ENCODE measurements at places on chromosomes 3 and 15.

DNA sequence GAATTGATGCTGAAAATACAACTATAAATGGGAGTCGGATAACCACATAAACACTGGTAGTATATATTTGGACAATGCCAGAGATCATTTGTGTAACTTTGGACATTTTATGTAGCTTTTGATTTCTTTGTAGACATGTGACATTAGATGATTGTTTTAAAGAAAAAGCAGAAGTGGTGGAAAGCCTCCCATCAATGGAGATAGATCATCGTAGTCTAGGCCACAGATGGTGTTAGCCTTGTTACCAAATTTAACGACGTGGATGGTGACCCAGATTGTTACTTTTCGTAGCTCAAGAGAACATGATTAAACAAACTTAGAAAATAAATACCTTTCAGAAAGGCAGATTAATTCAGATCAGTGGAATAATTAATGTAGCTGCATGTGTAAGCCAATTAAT, 8.8 kb downstream of the CACNA1D start:
- no peak for DNase-seq

DNA sequence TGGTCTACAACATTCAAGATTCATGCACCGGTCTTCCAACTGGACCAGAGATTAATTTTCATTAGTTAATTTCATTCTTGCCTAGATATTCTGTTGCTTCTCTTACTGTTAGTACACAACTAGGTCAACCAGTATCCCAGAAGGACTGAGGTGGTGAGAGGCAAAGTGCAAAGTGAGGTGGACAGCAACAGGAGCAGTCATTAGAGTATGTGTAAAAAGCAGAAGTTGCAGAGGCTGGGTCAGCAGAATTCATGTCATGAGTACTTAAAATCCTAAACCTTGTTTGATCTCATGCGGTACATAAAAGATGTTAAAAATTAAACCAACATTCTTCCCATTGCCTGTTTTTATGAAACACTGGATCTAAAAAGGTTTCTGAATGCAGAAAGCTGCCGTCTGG, 46.7 kb downstream of the PARP14 start:
- DNase-seq: no peak

- no peak for DNase-seq
Measured at GRCh38 chr15:68228143-68228970, 1.2 kb downstream of the CLN6 start.

DNA sequence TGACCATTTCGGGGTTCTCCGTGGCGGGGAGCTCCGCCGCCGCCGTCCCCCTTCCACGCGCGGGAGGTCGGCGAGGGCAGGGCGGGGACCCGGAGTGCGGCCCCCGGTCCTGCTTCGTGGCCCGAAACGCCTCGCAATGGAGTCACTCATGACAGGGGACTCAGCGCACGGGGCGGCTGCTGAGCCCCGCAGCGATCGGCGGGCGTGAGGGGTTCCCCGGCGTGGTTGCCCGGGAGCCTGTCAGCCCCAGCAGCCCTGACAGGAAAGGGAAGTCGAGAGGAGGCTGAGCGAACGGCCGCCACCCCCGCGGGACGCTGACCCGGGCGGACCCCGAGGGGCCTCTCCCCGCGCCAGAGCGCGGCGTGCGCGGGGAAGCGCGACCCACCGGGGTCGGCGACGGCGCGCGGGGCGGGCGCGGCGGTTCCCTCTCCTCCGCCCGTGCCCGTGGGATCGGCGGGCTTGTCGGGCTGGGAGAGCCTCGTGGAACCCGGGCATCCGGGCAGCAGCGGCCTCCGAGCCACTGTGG, 564 bp upstream of the PIGZ start:
- peak; percentile 28 for DNase-seq

- DNase-seq: no peak
Measured at GRCh38 chr3:88936831-88937230, 170.6 kb upstream of the EPHA3 start.

GRCh38 chr3:170603770-170604510, 18.1 kb upstream of the SLC7A14 start:
- no peak for DNase-seq

GRCh38 chr3:143139762-143140161, 20.2 kb downstream of the CHST2 start:
- no peak for DNase-seq

DNA sequence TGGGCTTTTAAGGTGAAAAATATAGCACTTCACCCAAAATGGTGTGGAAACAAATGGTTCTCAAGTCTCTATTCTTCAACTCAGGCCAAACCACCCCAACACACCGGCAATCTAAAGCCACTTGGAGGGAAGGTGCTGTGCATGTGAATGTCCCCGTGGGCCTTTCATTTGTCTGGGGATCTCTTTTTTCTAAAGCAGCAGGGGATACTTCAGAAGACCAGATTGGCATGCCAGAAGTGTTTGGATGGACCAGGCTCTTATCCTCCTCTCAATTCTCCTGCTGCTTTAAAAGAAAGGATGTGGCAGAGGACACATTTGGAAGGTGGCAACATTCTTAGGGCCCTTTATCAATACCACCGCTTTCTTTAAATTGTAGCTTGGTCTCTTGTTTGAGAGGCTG, 193.1 kb downstream of the MEIS2 start:
- no peak for DNase-seq

DNA sequence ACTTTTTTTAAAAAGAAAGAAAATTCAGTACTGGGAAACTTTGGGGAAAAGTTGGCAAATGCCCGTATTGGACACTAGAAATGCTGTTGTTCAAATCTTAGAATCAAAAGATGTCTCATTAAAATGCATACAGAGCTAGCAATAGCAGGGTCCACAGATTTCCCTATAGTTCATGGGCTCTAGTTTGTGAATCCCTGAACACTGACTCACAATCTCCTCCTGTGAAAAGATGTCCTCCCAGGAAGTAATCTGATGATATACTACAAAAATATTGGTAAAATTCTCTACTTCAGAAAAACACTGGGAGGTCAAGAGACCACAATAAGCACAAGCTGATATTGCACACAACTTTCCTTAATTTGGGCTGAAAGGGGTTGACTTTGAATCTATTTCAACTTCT, 568.4 kb upstream of the ZNF385D start:
- DNase-seq: no peak

- no peak for DNase-seq
Measured at GRCh38 chr3:183386651-183387050, 41.8 kb downstream of the MCF2L2 start.

DNA sequence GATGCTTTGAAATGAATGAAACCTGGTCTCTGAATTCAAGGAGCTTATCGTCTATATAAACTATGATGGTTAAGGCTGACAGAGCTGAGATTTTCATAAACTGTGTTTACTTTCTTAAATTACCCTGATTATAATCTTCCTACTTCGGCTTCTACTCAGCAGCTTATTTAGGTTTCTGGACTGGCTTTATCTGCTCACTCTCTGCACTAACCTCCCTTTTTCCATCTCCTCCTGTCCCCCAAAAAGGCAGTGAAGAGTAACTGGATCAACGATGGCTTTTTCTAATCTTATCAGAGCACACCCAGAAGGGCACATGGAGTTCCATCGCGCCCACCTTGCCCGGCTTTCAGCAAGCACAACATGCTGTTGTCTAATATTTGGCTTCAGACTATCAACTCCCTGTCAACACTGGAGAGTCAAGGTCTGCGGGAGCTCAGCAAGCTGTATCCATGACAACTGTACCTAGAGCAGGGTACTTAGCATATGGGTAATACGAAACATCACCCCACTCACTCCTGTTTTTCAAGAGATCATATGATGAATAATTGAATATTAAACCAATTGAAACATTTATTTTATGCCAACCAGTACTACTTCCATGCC, 417.3 kb downstream of the GABRB3 start:
- no peak for DNase-seq

GRCh38 chr3:53255423-53255774, 423 bp downstream of the TKT start:
- no peak for DNase-seq

- DNase-seq: no peak
Measured at GRCh38 chr3:187237741-187238140, 40.5 kb downstream of the RTP1 start.

- DNase-seq: no peak
Measured at GRCh38 chr15:61653110-61653509, 407.1 kb downstream of the VPS13C start.

GRCh38 chr3:57974796-57975388, 33.3 kb upstream of the FLNB start:
- no peak for DNase-seq

GRCh38 chr3:69250014-69250413, 127.6 kb upstream of the LMOD3 start:
- DNase-seq: peak; percentile 35

DNA sequence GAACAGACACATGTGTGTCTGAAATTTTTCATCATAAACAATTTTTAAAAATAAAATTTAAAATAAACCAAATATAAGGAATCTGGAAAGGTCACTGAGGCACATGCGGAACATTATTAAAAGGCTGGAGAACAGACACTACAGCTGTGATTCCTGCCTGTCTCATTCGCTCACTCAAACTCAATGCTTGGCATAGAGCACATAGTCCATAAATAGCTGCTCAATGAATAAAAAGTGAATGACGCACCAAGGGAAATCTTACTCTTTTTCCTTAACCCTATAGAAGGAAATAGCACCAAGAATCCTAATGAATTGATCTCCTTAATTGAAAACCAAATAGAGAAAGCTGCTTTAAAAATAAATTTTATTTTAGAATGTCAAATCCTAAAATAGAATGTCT, 98.4 kb downstream of the FSIP1 start:
- no peak for DNase-seq

DNA sequence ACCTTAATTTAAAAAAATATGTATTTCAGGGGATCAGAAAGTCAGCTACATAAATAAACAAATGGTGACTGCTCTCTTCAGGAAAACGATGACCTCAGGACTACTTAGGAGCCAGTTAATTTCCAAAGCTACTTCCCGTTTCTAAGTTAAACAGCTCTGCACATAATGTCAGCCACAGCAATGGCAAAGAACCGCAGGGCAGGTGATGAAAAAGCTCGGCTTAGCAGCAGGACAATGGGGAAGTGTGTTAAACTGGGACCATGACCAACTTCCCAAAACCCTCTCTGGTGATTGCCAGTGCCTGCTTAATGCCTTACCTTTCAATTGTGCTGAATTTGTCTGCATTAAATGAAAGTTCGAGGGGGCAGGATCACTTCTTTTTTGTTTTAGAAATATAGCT, 258.9 kb downstream of the FHIT start:
- no peak for DNase-seq

DNA sequence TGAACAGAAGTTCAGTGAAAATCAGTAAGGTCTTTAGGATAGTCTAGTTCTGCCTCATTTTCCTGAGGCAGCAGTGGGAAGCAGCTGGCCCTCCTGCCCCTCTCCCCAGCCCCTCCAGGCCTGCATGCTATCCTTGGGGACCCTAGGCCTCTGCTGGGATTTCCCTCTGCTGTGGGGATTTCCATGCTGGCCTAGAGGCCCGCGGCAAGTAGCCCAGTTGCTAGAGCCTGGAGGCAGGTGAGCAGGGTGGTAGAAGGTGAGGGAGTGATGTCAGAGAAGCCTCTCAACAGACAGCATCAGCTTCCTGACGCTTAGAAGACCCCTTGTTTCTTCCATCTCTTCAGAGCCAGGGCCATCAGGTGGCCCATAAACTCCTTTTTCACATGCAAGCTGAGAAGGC, 305.8 kb upstream of the THBS1 start:
- DNase-seq: no peak

- DNase-seq: no peak
Measured at GRCh38 chr15:43948691-43949325, 122.0 kb downstream of the WDR76 start.

DNA sequence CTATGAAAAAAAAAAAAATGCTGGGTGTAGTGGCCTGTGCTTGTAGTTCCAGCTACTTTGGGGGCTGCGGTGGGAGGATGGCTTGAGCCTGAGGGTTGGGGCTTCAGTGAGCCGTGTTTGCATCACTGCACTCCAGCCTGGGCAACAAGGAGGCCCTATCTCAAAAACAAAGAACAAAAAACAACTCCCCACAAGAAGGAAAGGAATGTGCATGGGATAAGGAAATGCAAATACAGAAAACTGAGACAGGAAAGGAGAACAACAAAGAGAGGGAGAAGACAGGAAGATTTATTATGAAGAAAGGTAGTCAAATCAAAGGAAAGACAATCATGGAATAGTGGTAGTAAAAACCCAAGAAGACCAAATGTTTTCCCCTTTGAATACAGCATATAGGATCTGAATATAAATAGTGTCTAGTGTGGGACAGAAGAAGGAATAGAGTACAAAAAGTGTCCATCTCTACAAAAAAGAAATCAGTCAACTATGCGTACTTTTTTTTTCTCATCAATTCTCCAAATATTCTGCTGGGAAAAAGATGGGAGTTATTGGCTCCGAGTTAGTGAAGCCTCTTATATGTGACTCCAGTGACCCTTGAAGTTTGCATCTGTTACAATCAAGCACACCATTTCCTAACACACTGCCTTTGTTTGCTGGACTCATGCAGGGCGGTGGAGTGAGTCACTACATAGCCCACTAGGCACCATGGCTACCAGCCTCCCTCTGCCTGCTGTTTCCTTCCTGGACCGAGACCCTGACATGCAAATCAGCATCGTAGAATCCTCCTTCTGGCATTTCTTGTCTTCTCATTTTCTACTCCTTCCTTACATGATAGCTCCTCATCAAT, 101.2 kb upstream of the PTX3 start:
- no peak for DNase-seq

GRCh38 chr3:163481738-163482137, 1596.6 kb downstream of the SI start:
- DNase-seq: no peak

DNA sequence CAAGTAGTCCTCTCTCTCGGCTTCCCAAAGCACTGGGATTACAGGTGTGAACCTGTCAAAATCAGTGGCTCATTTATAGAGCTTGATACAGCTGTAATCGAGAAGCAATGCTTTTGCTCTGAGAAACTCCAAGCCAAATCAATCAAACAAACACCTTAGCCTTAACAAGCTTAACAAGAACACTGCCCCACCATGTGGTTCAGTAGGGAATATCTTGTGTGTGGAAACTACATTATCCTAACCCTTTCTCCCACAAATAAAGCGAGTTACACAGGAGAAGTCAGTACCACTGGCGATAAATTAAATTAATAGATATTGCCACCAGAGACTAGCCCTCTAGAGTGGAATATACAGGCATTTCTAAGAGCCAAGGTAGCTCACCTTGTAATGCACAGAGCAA, 13.9 kb downstream of the CDAN1 start:
- no peak for DNase-seq

GRCh38 chr3:94704467-94704866, 641.6 kb downstream of the NSUN3 start:
- no peak for DNase-seq

DNA sequence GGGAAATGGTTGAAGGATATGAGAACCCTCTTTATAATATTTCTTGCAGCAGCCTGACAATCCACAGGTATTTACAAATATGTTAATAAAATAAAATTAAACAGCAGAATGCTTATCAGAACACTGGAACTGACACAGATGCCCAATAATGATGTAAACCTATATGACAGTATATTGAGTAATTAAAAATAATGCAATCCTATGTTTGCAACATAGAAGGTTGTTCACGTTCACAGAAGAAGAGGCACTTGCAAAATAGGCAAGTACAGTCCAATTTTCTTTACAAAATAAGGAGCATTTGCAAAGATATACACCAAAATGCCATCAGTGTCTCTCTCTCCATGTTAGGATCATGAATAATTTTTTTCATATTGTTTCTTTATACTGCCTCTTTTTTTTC, 397.0 kb upstream of the WNT5A start:
- no peak for DNase-seq

Data from CD4-positive, alpha-beta T cell treated with Interferon alpha-2 for 1 hour (primary cell).